ENCODE measurements at places on chromosomes 12 and 14. TPM values are rescaled to one million over a fixed set of nuclear protein-coding genes. Genes with fewer than 3 reads are reported as not detected.

FAM181A gene
- total RNA-seq, result not detected

P2RX2 gene
- total RNA-seq, result not detected

AQP5 gene
- not detected for total RNA-seq

ANO4 gene
- total RNA-seq, result 0.43 TPM

KRT72 gene
- not detected for total RNA-seq

Measured in tracheal epithelial cell (primary cell).